Stimulated activated naive CD4-positive, alpha-beta T cell treated with Interleukin-2 at 50 U/mL for 16 hours (primary cell): ENCODE measurements at places on chromosomes 12 and 14.

- no peak for DNase-seq
Measured at GRCh38 chr12:55937981-55938380, 7.0 kb downstream of the DGKA start.

- no peak for DNase-seq
Measured at GRCh38 chr12:130992448-130992847, 38.7 kb downstream of the ADGRD1 start.

GRCh38 chr12:116556964-116557698 lies 2.0 kb upstream of the MAP1LC3B2 start:
- DNase-seq, result no peak

- peak; percentile 7 for DNase-seq
Measured at GRCh38 chr14:34220921-34221320, 241.1 kb downstream of the SPTSSA start.

DNA sequence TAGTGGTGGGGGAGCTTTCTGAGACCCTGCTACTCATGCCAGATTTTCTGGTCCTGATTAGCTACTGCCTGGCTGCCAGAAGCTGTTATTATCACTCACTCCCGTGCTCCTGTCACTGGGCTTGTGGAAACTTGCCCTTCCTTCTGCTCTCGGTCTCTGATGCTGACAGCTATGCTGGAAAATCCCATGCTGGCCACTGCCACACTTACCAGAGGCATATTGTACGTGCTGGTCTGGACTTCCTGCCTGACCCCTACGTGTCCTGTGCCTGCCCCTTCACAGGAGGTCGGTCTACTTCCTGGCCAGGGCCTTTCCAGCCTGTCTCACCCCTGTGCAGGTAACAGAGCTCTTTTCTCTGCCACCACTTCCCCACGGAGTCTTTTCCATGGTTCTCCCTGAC lies 149.4 kb upstream of the PLEKHG7 start:
- DNase-seq, result no peak

GRCh38 chr12:63090716-63091115 lies 60.3 kb downstream of the AVPR1A start:
- no peak for DNase-seq

- DNase-seq, result no peak
Measured at GRCh38 chr14:80350707-80351106, 139.4 kb upstream of the DIO2 start.

DNA sequence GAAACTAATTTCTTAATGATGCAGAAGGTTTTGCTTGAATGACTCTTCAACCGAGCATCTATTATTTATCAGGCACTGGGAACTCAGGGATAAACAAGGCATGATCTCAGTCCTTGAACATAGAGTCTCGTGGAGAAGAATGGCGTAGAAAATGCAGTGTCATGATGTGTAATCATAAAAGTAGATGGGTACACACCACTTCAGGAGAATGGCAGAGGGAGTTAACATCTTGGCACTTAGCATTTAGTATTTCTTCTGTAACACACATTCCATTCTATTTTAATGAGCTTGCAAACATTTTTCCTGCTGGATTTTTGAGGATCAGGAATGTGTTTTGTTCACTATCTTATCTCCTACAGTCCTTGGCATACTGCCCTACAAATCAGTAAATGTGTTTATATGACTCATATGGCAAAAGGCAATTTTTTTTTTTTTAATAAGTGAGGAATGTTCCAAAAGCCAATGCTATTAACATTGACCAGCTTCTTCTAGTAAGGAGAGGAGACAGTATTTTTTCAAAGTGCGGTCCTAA lies 3.8 kb downstream of the TXNRD1 start:
- no peak for DNase-seq

DNA sequence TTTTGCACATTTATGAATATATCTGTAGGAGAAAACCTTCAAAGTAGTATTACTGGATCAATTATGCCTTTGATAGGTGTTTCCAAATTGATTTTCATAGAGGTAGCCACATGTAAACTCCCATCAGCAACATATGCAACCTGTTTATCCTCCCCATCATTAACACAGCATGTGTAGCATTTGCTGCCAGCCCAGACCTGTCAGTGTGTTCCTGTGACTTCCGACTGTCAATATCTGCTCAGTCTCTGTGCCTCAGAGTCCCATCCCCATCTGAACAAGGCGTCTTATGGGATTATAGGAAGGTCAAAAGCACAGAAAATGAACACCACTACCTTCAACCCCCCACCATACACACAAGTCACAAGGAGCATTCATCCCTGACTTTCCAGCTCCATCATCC lies 9.5 kb upstream of the CAPRIN2 start:
- DNase-seq, result no peak

GRCh38 chr12:45666816-45667215 lies 62.7 kb upstream of the ARID2 start:
- DNase-seq, result no peak

DNA sequence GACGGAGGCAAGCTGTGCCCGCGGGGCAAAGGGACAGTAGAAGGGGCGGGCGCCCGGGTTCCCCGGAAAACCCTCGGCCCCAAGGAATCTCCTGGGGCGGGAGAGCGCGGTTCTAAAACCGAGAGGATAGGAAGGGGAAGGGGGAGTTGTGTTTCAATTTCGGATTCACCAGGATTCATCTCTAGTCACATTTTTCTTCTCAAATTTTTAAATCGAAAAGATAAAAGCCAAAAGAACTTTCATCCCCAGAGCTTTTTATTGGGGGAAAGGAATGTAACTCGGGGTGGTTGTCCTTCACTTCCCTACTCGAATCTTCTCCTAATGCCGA lies 1.4 kb downstream of the BMP4 start:
- DNase-seq, result no peak

GRCh38 chr12:95634622-95635621 lies 83.6 kb upstream of the USP44 start:
- DNase-seq, result no peak

DNA sequence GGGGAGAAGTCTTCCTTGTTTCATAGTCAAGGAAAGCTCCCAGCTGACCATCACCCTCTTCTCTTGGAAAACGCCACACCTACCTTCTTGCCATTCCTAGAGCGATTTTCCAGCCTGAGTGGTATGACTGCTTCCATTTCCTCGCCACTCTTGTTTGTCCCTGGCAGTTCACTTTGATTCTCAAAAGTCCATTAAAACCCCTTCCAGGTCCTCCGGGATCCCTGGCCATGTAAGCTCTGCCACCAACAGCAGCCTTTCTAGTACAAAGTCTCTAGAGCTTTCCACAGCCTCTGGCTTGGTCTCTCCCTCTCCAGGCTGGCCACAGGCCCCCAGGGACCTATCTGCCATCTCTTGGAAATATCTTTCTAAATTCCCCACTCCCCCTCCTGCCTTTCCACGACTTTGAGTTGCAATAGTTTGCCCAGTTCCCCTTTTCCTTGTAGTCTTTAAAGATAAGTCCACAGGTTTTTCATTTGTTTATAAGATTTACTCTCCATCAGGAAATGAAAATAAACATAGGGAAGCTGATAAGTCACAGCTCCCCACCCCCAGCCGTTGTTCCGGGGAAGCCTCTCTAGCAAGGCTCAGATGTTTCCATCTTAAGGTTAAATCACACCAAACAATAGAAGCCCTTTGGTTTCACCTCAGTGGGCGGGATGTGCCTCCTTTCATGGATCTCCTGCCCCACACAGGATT lies 42.9 kb upstream of the SINHCAF start:
- DNase-seq, result no peak

DNA sequence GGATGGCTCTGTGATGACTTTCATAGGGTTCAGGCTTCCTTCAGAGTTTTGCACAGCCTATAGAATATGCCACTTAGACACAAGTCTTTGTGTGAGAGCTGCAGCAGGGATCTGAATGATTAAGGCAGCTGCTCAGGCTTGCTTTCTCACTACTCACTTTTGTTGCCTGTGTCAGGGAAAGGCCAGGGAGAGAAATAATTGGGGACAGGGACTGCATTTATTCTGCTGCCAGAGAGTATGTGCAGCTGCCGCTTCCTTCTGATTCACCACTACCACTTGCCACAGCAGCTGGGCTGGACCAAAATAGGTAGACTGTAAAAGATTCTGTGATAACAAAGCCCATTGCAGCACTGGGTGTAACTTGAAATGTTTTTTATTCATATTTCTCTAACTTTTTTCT lies 49.7 kb downstream of the TRMT5 start:
- DNase-seq, result no peak

- no peak for DNase-seq
Measured at GRCh38 chr14:73744175-73744867, 30.1 kb upstream of the PNMA1 start.

DNA sequence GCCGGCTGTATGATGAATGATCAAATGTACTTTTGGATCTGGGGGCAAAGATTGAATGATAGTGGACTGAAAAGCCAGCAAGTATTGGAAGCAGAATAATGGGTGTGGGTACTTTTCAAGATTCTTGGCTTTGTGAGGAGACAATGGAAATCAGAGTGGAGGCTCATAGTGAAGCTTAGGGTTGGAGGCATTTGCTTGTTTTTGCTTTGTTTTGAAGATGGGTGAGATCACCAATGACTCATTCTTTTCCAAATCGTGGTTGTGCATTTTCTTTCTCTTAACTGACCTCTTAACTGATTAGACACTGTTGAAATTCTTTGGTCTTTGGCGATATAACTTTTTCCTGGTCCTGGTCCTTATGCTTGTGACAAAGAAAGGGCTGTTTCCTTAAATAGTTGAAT lies 54.4 kb downstream of the PELI2 start:
- no peak for DNase-seq

DNA sequence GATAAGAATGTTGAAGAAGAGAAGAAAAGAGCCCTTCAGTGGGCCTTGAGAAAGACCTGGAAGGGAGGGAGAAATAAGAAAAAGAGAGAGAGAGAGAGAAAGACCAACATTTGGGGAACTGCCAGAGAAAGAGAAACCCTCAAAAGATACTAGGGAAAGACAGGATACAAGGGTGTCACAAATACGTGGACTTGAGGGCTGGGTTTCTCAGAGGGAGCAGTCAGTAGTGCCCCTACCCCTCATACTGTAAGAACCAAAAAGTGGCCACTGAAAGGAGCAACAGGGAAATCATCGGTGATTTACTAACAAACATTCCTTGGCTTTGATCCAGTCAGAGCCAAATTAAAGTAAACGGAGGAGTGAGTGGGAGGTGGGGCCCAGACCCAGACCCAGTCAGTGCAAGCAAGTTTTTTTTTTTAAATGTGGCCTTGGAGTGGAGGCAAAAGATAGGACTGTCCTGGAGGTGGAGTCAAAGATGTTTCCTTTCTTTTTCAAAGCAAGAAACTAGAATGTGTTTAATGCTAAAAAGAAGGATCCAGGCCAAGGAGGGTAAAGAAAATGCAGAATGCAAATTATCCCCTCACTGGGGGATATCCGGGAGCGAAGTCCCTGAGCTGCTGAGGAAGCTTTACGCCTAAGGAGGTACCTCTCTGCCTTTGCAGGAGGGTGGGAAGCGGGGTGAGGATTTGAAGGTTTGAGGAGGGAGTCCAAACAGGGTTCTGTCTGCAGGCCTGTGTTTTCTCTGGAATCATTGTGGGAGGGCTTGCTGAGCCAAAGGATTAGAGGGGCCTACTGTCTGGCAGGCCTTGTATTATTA lies 143.5 kb upstream of the AMIGO2 start:
- no peak for DNase-seq

DNA sequence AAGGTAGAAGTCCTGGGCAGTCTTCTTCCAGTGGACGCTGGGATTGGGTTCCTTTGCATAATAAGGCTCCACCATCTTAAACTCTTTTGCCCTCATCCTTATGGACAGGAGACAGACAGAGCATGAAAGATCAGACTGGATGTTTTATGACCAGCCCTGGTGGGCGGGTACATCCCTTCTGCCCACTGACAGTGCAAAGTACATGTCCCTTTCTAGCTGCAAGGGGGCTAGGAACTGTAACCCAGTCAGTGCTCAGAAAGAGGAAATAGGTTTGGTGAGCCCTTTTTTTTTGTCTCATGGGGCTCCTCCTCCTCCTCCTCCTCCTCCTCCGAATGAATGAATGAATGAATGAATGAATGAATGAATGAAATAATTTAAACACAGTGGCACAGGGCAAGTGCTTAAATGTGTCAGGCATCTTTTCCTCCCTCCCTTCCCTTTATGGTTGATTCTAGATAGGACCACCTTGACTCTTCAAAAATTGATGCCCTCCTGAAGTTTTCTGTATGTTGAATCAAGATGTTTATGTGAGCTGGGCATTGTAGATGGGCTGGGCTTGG lies 36.4 kb upstream of the HNF1A start:
- no peak for DNase-seq

DNA sequence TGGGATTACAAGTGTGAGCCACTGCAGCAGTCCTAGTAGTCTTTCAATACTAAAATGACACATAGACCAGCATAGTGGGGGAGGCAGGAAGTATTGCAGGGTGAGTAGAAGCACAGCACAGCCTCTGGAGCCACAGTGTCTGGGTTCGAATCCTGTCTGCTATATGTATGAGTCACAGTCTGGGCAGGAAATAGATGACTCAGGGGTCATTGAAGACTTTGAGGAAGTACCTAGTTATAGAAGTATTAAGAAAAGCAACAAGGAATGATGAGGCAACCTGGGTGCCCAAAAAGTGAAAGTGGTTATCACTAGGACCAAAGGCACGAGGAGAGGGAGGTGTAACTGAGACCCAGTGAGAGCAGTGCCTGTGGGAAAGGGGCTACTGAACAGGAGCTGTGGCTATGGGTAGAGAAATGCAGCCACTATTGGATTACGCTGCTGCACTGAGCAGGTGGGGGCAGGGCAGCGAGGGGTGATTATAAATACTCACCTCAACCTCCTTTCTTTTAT lies 124.0 kb downstream of the PDE3A start:
- DNase-seq, result no peak

- no peak for DNase-seq
Measured at GRCh38 chr12:114046236-114046998, 80.3 kb upstream of the RBM19 start.
